GM12892 (cell line): ENCODE measurements at places on chromosomes 4 and X.

- DNase-seq, result no peak
Measured at GRCh38 chrX:42094218-42094617, 170.9 kb upstream of the CASK start.

GRCh38 chrX:4379071-4379470, 665.6 kb upstream of the PRKX start:
- DNase-seq, result no peak

DNA sequence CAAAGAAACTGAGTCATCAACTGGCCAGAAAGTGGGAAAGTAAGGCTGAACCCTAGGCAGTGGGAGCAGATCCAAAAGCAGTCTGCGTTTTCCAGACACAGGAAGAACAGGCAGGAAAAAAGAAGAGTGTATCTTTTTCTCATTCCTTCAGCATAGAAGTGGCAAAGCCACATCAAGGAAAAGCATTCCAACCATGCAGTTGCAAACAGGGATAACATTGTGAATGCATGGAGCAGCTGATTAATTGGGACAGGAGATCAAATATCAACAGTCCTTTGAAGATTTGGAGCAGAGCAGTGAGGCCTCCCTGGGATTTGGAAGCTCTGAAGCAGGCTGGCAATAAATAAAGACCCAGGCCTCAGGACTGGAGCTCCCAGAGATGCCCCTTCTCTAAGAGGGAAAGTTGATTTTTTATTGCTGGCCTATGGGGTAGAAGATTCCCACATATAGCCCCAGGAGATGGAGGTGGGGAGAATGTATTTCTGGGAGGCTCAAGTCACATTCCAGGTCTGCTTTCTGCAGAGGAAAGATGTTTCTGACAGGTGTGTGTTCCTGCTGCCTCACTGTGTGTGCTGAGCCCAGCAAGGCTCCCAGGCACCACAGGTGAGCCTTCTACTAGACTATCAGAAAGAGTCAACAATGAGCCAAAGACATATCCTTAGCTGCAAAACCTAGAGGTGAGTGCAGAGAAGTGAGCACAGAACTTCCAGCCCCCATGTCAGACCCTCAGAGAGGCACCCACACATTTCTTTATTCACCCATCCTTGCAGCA, 222.5 kb downstream of the RAB28 start:
- no peak for DNase-seq

DNA sequence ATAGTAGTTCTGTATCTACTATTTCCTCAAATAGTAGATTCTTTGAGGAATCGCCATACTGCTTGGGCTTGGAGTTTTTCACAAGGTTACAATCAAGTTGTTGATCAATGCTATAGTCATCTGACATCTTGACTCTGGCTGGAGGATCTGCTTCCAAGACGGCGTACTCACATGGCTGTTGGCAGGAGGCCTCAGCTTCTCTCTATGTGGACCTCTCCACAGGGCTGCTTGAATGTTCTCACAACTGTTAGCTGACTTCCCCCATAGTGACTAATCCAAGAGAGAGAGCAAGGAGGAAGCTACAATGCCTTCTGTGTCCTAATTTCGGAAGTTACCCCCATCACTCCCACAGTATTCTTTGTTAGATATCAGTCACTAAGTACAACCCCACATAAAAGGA, 10.3 kb downstream of the EGFL6 start:
- no peak for DNase-seq

DNA sequence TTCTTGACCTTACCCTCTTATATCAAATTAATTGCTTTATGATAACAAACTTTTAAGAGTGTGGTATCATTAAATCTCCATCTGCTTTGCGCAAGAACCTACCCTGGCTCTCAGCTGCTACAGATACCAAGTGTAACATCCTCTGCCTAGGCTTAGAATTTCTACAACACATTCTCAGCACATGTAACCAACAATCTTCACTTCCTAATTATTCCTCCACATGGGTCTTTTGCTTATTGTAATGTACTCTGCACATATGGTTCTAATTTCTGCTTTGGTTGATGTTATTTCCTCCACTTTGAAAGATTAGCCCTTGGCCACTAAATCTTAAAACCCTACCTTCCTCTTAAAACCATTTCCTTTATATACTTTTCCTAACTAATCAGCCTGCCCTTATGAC, 242.4 kb downstream of the ARHGAP24 start:
- no peak for DNase-seq

- DNase-seq, result no peak
Measured at GRCh38 chrX:118571836-118572235, 76.2 kb downstream of the DOCK11 start.

DNA sequence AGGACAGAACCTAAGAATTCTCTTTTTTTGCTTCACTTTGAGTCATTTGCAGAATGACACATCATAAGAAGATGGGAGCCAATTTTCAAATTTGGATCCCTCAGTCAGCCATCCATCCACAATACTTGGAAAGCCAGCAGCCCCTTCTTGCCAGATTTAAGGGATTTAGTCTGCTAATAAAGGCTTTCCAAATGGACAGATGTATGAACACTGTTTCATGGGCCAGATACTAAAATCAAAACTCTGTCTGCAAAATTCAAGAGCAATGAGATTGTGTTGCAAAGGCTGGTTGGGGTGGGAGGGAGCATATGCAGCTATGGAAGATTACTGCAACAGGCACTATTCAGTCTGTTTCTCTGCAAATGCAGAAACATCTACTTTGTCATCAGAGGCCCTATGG, 37.7 kb upstream of the KCNIP4 start:
- no peak for DNase-seq

DNA sequence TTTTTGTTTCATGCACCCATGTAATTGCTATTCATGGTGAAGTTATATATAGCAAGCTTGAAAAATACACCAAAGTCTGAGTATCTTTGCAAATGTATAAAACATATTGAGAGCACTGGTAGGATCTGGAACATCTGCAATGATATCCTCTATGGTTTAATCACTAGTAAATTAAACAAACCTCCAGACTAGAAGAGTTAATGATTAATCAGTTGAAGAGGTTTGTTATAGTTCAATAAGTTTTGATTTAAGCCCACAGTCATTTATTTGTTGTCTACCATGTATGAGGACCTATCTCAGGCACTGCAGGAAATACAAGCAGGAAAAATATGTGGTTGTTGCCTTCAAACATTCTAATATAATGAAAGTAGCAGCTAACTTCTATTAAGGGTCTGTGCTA, 16.5 kb downstream of the CYBB start:
- no peak for DNase-seq

DNA sequence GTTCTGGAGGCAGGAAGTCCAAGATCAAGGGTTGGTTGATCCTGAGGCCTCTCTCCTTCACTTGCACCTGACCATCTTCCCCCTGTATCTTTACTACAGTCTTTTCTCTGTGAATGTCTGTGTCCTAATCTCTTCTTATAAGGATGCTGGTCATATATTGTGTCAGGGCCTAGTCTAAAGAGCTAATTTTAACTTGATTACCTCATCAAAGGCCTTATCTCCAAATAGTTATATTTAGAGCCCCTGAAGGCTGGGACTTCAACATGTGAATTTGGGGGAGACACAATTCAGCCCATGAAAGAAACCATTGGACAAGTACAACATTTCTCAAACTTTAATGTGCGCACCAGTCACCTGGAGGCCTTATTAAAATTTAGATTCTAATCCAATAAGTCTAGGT, 62.8 kb upstream of the DYNLT3 start:
- no peak for DNase-seq

- no peak for DNase-seq
Measured at GRCh38 chr4:140135529-140136088, 18.4 kb downstream of the MAML3 start.

DNA sequence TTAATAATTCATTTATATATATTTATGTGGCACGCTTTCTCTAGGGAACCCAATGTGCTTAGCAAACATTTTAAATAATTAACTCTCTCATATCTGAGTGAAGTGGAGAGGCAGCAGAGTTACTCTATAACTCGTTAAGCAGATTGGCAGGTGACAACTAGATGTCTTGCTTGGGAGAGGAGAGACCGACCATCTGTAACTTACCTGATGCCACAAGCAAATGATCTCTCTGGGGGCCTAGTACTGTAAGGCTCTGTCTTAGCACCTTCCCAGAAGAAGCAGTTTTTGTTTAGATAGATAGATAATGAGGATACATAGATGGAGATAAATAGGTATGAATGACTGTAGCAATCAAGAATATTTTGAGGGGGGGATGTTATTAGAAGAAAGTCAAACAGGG, 11.9 kb upstream of the SEL1L3 start:
- no peak for DNase-seq

GRCh38 chrX:43836435-43837184, 45.6 kb downstream of the MAOB start:
- no peak for DNase-seq

DNA sequence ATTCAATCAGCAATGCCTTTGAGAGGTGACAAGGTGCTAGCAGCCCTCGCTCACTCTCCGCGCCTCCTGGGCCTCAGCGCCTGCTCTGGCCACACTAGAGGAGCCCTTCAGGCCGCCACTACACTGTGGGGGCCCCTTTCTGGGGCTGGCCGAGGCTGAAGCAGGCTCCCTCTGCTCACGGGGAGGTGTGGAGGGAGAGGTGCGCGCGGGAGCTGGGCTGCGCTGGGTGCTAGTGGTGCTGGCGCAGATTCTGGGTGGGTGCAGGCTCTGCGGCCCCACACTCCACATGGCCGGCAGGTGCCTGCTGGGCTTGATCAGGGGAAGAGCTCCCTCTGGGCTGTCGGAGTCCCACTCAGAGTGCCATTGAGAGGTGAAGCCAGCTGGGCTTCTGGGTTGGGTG, 351.0 kb downstream of the GASK1B start:
- DNase-seq, result no peak

- DNase-seq, result no peak
Measured at GRCh38 chr4:125319311-125319710, 4.6 kb downstream of the FAT4 start.

DNA sequence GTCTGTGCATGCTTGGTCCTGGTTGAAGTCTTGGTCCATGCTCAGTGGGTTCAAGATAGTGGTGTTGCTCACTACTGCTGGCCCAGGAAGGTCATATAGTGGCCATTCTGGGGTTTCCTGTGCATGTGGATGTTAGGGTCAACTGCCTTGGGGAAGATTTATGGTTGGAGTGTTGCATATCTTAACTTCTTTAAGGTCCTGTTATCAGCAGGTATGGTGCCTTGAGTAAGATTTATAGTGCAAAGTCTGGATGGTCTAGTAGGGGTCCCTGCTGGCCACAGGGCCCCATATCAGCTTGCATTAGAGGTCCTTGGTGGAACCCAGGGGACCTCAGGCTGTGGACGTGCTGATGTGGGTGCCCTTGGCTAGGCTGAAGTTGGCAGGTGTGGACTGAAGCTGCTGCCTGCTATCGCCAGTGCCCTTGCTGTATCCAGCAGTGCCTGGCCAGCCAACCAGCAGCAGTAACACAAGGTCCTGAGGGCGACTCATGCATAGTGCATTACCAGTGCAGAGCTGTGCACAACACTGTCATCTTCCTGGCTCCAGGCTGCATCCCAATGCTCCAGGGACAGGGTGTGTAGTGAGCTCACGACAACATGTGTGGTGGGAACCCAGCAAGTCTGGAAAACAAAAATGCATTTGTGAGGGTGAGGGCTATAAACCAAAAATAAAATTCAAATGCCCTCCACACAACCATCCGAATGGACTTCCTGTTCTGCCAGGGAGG, 61.0 kb downstream of the BEX3 start:
- no peak for DNase-seq

DNA sequence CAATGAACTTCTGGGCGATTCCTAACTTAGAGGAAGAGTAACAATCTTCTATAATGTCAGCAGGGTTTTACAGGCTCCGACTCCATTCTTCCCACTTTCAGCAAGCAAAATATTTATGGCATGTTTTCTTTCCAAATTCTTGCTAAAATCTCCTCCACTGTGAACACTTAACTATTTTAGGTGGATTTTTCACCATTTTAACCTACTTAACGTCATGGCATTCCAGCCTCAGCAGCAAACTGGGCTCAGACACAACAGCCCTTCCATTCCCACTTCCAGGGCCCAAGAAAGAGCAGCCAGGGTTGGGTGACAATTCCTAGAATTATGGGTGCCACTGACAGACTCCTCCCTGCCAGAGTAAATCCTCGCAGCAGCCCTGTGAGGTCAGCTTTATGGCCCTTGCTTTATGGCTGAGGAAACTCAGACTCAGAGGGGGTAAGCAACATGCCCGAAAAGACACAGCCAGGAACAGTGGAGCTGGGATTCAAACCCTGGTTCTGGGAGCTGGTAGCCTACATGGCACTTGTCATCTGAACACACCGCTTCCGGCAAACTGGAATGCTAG, 112.8 kb upstream of the MAP3K15 start:
- no peak for DNase-seq

- no peak for DNase-seq
Measured at GRCh38 chrX:120653000-120653399, 23.1 kb upstream of the C1GALT1C1 start.

DNA sequence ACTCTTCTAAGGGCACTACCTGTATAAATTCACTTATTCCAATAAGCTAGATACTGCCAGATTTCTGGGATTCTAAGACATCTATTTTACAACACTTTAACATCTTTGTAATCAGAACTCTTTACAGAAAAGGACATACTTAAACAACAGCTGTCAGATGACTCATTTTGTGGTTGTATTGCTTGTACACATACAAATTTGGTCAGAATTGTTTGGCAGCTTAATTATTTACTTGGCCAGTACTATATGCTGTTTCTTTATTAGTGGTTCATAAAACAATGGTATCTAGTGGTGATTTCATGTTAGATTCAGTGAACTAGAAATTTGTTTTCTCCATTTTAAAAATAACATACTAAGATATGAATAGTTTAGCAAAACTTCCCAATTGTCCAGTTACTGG, 27.2 kb downstream of the PALLD start:
- no peak for DNase-seq

- no peak for DNase-seq
Measured at GRCh38 chr4:28481565-28481964, 1620.9 kb downstream of the STIM2 start.

DNA sequence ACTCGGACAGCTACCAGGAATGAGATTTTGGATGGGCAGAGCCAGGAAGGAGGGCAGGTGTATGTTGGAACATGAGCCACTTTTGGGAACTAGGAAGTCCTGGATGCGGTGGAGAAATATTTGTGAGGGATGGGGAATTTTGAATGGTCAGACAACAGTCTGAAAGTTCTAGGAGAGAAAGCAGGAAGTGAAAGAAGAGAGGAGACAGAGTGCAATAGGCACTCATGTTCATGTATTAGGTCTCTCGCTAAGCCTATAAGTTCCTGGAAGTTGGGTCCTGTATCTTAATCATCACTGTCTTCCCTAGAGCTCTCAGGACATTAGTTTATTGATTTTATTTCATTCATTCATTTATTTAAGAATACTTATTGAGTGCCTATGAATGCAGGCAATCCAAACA, 65.7 kb upstream of the CITED1 start:
- DNase-seq, result no peak
